SW480 (cell line): ENCODE measurements at places on chromosomes 4 and X.
A peak's percentile ranks its signal among the peaks of the same experiment; 100 is the strongest.

DNA sequence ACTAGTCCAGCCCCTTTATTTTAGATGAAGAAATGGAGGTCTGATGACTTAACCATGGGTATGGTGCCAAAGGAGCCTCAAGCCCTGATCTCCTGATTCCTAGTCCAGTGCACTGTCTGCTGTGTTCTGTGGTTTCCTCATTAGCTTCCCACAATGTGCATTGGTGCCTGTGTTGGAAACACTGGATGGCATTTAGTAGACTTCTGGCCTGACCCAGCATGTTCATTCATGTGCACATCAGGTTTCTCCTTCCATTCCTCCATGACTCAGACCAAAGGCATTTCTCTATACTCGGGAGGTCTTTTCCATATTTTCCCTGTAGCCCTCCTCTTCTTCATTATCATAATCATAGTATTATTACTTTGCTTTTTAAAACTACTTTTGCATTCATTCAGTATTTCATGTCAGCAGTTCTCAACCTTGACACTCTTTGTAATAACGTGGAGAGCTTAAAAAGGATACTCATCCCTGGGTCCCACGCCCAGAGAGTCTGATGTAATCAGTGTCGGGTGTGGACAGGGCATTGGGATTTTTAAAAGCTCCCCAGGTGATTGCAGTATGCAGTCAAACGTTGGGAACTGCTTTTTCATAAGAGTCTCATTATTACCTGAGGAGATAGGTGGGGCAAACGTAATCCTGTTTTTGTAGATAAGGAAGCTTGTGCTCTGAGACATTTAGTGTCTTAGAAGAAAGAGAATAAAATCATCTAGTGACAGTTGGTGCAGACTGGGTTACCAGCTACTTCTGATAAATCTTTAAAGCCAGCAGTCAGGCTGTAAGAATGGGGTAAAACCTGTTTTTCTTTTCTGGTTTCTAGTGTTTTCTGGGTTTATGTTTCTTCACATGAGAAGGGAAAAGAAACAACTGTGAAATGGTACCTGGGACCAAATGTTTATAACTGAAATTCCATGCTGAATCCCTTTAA is 40.9 kb upstream of the XK start:
- peak; percentile 65 for DNase-seq

GRCh38 chr4:158854236-158854635 is 85.4 kb downstream of the FNIP2 start:
- DNase-seq = no peak

- DNase-seq = no peak
Observed at GRCh38 chr4:74583757-74584156, 138.8 kb downstream of the AREG start.

GRCh38 chr4:22532896-22533295 is 17.0 kb upstream of the ADGRA3 start:
- no peak for DNase-seq

DNA sequence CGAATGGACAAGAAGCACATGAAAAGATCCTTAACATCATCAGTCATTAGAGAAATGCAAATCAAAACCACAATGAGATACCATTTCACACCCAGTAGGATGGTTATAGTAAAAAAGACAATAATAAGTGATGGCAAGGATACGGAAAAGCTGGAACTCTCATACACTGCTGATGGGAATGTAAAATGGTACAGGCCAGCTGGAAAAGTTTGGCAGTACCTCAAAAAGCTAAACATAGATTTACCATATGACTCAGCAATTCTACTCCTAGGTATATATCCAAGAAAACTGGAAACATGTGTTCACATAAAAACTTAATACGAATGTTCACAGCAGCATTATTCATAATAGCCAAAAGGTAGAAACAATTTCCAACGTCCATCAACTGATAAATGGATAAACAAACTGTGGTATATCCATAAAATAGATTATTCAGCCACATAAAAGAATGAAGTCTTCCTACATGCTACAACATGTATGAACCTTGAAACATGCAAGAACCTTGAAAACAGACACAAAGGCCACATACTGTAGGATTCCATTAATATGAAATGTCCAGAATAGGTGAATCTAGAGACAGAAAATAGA is 11.9 kb downstream of the RPS6KA3 start:
- DNase-seq = no peak

DNA sequence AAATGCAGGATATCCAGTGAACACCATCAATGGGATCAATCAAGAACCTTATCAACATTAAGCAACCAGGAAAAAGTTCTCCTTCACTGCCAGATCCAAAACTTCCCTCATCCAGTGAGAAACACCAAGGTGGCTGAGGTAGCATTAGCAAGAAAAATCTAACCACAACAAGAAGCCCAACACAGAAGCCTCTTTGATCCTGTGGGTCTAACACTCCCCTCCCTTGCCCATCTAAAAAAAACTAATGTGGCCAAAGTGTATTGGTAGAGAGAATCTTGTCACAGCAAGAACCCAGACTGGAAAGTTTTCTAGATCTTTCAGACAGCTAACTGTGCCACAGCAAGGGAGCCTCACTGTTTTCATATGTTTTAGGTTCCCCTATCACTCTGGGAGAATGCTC is 558.0 kb downstream of the STPG2 start:
- no peak for DNase-seq

DNA sequence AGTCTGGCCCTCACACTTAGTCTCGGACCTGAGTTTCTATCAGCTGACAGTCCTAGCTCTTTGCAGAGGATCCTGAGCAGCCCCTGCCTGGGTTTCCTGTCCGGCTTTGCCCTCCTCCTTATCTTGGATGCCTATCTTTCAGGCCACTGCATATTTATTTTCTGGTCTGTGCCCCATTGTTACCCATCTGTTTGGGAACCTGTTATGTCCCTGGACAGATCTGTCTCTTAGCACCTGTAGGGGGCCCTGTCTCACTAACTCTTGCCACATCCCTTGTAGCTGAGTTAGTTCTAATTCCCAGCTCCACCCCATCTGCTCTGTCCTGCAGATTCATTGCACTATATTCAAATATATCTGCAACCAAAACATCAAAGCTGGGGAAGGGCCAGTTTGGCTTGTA is 514.9 kb upstream of the LCORL start:
- DNase-seq = peak; percentile 0

- DNase-seq = peak; percentile 21
Observed at GRCh38 chr4:71338846-71339593, at the start of gene SLC4A4. Gene SLC4A4, plus strand, starts transcription at chr4:71339020.

GRCh38 chr4:94063084-94063483 is 144.6 kb upstream of the SMARCAD1 start:
- no peak for DNase-seq

DNA sequence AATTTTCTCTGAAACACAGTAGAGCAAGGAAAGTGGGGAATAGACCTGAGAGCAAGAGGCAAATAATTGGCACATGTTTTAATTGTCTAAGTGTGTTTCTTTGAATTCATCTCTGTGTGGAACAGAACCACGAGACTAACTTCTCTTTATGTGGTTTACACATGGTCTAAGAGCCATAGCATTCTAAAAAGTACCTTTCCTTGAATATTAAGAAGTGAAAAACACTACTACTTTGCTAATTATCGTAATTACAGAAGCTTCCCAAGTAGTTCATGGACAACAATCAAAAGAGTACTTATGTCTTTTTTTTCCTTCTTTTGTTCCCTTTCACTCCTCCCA is 2.9 kb upstream of the CYBB start:
- no peak for DNase-seq

DNA sequence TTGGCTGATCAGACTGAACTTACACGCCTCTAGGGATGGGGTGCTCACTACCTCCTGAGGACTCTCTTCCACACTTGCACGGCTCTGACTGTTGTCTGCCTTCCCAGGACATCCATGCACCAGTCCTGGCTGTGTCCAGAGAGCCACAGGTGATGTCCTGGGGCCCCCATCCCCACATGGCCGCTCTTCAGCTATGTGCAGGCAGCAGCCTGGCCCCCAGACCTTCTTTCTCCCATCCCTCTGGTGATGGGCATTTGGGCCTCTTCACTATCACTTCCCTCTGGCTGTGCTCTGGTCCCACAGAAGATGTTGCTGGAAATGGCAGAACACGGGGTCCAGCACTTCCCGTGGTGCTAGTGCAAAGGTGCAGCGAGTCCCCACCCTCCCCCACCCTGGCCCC is 40.9 kb upstream of the HMX1 start:
- DNase-seq = no peak

DNA sequence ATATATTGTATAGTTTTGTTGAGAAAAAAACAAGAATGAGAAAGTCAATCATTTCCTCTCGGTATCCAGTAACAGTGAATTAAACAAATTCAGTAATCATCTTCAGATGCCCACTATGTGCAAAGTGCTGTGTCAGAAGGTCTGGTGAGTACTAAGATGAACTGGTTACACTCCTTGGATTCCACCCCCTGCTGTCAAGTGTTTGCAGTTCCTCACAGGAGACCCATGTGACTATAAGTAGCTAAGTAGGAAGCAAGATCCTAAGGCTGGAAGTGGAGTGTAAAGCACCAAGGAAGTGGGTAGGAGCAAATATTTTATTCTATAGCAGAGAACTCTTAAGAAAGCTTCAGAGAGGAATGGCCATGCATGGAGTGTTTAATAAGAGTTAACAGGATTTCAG is 73.6 kb downstream of the SNX25 start:
- no peak for DNase-seq

DNA sequence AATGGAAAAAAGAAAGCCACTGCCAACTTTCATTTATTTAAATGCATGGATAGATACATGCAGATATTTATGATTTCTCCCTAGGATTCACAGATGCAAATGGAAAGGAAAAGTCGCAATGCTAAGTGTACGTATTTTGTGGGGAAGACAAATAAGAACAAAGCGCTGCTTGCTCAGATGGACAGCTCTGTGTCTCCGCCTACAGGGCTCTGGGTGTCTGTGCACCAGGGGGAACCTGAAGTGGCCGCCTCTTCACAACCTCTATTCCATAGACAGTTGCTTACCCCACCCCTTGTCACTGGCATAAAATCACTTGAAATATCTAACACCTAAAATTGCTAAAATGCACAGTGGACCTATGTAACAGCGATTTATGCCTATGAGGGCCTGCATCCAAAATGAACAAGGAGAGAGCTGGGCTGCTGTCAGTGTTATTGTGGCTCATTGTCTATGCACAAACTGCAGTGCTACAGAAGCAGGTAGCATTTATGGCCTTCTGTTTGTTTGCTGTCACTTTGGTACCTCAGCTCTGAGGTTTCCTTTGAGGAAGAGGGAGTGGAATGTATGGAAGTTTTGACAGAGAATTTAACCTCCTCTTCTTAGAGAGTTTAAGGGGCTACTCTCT is 58.6 kb upstream of the PAGE1 start:
- DNase-seq = peak; percentile 37

DNA sequence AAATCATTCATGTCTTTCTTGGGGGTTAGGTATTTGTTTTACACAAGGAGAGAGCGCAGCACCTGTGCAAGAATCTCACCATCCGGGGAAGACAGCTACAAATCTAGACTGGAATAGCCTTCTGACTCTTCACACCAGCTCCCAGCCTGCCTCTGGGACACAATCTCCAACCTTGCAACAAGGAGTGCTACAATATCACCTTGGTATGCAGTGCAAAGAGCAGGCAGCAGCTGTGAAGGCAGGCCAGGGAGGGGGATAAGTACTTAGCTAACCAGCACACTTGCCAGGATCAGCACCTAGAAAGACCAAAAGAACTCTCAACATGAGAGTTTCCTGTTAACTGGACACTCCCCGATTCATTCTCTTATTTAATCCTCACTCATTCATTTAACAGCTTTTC is 235.3 kb downstream of the AR start:
- DNase-seq = no peak

GRCh38 chr4:25925486-25926201 is 11.6 kb downstream of the SMIM20 start:
- peak; percentile 9 for DNase-seq

DNA sequence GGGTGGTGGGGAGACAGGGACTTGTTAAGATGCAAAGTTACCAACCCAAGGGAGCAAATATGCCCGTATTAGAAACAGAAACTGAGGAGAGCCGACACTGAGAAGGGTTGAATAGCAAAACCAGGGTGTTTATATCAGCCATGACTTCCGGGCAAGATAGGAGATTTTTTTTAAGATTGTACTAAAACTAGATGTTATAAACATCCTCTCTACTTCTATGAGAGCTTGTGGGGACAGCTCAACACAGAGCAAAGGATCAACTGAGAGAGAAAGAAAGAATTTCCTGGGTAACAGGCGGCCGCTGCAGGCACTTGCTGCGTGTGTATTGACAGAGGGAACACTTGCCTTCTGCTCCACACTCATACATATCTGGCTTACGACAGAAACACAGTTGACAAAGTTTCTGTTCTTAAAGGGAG is 49.1 kb upstream of the FBXW7 start:
- DNase-seq = no peak

DNA sequence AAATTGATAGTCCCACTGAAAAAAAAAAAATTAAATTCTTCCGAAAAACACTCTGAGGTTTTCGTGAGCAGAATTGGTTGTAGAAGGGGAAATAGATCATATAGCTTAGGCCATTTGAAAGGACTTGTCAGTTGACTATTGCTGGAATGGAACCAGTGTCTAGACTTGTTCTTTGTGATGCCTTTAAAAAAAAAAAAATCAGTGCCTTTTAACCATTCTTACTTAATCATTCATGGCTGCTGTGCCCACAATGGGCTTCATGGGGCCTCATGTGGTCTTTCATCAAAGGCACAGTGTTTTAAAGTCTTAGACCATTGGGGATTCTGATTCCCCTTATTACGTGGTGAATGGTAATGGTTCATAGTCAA is 139.3 kb downstream of the AFF1 start:
- no peak for DNase-seq

DNA sequence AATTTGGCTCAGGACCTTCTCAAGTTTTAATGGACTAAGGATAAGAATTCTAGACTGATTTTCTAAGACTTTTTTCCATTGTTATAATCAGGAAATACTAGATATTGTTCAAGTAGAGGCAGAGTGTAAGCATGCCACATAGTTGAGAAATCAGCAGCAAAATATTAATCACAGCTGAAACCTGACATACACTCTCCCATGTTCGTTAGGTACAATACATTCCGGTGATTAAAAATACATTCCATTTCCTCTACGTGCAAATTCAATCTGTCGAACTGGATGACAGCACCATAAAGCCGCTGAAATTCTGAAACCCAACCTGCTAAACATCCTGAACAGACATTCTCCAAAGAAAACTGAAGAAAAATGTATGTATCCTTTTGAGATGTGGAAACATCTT is 587.6 kb upstream of the DIPK2B start:
- no peak for DNase-seq

DNA sequence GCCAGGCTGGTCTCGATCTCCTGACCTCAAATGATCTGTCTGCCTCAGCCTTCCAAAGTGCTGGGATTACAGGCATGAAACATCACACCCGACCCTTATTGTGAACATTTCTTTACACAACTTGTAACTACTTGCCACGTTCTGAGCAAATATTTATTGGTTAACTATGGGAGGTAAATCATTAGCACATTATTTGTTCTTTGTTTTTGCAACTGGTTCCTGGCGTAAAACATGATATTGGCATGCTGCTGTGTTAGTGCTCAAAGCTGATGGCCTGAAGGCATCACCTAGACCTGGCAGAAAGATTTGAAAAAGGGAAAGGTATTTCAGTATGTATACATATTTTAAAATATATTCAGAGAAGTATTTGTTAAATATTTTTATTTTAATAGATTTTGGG is 438.3 kb upstream of the PRKX start:
- DNase-seq = no peak
